Amniotic stem cell (primary cell): ENCODE measurements at places on chromosomes 6 and 20.

DNA sequence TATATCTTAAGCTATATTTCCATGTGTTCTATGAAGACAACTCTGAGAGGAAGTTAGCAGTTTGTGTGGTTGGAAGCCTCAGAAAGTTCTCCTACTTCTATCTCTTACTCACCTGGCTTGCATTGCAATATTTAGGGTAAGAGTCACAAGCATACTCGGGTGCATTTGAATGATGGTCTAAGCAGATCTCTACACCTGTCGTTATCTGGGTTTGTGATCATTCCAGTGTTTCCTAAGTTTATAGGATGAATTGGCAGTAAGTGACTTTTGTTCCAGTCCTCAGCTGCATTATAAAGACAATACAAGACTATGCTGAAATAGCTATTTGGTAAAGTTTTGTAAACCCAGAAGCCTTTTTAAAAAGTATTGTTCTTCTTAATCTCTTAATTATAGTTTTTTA, 36.9 kb downstream of the CBFA2T2 start:
- no peak for DNase-seq

- no peak for DNase-seq
Observed at GRCh38 chr6:3403238-3404173, 53.3 kb downstream of the SLC22A23 start.

DNA sequence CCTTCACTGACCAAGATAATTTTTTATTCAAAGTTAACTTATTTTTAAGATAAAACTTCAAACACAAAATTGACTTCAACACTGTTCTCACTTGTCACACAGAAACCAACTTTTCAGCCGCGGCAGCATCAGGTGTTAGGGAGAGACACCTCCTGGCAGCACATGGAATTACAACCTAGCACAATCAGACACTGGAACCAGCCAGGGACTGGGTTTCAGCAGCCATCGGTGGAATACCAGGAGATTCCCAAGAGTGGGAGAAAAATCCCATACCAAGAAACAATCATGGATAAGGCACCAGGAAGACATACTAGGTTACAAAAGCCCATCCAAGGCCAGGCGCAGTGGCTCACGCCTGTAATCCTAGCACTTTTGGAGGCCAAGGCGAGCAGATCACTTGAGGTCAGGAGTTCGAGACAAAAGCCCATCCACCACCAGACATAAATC, 70.0 kb downstream of the SNX5 start:
- peak; percentile 43 for DNase-seq

DNA sequence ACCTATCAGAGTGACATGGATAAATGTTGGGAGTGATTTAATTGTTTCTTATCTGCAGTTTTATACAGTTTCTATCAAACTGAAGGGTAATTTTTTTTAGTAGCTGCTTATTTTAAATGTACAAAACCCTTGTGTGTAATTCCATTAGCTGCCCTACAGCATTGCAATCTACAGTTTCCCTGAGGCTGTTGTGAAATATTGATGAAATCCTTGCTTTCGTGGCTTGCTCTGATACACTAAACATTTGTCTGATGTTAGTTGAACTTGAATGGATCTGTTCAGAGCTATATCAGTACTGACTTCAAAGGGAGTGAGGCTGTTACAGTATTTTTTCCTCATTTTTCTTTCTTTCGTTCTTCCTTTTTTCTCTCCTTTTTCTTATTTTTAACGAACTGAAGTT, 255.4 kb downstream of the TSHZ2 start:
- DNase-seq: no peak

- DNase-seq: no peak
Observed at GRCh38 chr20:35563834-35564233, 22.0 kb downstream of the ERGIC3 start.
